Stimulated activated CD8-positive, alpha-beta memory T cell treated with anti-CD3 and anti-CD28 coated beads, Interleukin-15, amount 100 ng/mL, for 1 hour (primary cell): ENCODE measurements at places on chromosomes 4 and X.

GRCh38 chrX:136608295-136608933, 39.5 kb upstream of the CD40LG start:
- no peak for DNase-seq

DNA sequence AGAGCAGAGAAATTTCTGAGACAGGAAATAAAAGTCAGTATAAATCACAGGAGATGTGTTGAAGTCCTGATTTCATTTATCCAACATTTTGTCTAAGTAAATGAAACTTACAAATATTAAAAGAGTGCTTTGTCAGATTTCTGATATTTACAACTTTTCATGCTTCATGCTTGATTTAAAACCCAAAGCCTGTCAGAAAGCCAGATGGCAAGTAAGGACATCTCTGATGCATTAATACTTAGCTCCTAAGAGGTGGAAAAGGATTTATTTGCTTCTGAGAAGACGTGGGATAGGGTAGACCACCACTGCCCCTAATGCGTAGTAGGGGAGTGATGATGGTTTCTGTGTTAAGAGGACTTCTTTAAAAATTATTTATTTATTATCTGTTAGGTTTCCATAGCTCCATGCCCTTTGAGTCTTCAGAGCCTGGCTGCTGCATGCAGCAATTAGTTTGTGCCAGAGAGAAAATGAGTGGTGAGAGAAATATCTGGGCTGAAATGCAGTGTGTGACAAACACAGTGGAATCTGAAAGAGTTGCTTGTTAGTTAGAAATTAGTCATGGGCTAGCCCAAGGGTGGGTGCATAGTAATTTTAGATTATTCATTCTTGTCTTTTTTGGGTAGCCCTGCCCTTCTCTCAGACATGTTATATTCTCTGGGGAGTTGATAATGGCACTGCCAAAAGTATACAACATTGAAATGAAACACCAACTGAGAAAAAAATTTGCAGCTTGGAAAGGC, 333.8 kb downstream of the C4orf33 start:
- DNase-seq: no peak

GRCh38 chrX:69189576-69190371, 24.5 kb upstream of the PJA1 start:
- DNase-seq: no peak

DNA sequence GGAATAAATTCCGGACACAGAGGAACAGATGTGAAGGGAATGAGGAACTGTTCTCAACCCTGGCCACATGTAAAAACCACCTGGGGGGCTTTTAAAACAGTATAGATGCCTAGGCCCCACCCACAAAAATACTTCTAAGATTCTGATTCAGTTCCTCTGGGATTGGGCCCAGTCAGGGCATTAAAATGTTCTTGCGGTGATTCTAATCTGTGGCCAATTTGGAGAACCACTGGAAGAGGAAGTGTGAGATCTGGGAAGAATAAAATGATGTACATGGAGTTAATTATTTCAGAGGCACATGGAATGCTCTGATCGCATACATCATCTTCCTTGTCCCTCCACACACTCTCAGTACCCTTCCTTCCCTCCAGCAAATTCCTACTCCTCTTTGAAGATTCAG, 192.2 kb downstream of the APBB2 start:
- DNase-seq: no peak

DNA sequence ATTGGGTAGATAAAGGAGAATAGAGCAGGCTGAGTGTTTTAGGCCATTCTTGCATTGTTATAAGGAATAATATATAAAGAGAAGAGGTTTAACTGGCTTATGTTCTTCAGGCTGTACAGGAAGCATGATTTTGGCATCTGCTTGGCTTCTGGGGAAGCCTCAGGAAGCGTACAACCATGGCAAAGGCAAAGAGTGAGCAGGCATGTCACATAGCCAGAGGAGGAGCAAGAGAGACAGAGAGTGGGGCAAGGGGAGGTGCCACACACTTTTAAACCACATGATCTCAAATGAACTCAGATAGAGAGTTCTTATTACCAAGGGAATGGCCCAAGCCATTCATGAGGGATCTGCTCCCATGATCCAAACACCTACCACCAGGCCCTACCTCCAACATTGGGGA, 4.4 kb upstream of the METTL14 start:
- DNase-seq: no peak
